NCI-H1436 (cell line): ENCODE measurements at places on chromosomes 1 and 21.
A peak's percentile ranks its signal among the peaks of the same experiment; 100 is the strongest.

DNA sequence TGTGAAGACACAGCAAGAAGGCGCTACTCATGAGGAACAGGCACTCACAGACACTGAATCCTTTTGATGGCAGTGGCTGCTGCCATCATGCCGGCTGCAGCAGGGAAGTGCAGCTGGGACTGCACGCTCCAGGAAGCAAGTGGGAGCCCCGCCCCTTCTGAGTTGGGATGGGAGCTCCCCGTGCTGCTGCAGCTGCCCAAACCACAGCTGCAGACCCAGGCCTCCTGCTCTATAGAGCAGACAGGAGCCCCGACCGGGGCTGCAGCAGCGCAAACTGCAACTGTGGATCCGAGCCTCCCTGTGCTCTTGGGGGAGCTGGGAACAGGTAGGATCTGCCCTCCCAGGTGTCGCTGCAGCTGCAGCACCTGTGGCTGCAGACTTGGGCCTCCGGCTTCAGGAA, 65.2 kb upstream of the MARK1 start:
- no peak for DNase-seq

GRCh38 chr1:181033128-181033798, 520 bp upstream of the MR1 start:
- DNase-seq, result no peak

DNA sequence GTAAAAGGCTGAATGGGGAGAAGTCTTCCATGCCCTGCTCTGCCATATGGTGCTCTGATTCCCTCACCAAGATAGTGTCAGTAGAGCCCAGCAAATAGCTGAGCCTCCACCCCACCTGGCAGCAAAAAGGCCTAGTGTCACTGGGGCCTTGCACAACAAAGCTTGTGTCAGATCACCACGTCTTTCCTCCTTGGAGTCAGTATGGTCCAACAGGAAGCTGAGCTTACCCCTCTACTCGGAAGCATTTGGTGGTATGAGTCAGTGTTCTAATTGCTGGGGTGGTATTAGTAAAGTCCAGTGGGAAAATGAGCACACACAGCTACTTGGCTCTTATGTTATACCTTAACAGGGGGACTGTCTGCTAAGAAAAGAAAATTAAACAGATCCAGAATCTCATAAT, 18.7 kb upstream of the RRP15 start:
- DNase-seq, result no peak

DNA sequence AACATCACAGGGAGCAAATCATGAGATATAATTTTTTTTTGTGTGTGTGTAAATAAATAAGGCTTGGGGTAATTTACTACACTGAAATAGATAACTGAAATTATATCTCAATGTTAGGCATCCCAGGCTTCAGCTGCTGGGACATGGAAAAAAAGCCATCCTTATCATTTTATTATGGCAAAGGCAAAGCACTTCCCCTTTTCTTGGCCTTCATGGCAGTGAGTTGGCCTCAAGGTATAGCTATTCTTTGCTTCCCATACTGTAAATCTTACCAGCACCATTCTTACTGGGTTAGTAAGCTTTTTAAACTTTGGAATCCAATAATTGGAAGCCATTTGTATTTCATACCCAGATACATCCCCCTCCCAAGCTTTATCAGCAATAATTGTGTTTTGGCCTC, 29.0 kb downstream of the RBM11 start:
- DNase-seq, result no peak

DNA sequence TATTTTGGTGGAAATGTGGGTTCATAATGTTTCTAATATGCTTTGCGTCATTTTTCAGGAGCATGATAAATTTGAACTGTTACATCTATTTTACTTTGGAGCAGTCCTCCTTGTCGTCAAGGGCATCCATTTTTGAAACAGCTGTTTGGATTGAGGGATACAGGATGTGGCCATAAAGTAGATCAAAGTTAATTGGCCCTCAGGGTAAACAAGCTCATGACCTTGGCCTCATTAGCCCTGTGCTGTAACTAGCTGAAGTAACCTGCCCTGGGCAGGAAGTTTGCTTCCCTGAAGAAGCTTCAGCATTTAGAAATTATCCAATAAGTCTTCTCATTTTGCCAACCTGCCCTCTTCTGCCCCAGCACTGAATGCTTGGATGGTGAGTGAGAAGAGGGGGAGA, 24.8 kb upstream of the RGL1 start:
- no peak for DNase-seq

GRCh38 chr1:55575571-55576279, 360.6 kb upstream of the USP24 start:
- no peak for DNase-seq

DNA sequence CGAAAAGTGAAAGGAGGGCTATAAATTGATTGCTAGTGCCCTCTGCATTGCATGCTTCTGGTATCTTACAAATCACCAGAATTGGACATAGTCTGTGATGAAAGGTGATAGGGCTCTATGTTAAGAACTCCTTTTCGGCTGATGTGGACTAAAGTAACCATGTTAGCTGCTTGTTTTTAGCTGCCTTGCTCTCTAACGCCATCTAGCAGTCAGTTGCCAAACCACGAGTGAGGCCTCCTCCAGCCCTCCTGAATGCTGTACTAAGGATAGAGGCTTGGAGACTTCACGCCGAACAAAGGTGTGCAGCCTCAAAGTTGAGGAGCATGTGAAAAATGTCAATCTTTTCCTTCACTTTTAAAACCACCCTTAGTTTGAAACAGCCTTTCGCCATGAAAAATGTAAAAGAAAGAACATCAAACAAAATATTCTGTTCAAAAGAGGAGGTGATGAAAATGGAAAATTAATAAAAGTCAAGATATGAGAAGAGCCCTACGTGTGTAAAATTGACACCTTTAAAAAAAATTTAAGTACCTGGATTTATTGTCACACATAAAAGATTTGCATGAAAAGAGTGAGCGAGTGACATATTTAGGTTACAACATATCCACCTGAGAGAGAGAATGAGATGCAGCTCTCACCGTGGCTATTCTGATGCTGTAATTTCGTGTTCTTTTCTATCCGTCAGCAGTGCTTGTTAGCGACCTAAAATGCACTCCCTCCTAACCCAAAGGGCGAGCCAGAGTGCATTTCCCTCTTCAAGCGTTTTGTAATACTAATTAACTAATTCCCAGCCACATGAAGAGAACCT, 8.1 kb downstream of the LRRC53 start:
- DNase-seq, result peak; percentile 75

GRCh38 chr1:212519131-212519530, 86.4 kb downstream of the NENF start:
- DNase-seq, result no peak

DNA sequence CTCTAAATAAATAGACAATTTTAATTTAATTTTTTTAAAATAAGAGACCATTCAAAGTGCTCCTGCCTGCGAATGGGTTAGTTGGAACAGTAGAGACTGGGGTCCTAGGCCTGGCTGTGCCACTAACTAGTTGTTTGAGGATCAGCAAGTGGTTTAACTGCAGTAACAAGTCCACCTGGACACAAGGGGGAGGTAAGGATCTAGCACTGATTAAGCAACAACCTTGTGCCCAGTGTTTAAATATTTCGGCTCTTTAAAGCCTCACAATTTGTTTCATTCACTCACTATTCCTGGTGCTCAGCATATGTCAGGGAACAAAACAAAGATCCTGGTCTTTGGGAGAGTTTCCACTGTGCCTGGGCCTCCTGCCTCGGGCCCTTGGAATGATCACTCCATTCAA, 1.6 kb upstream of the AGT start:
- DNase-seq, result no peak

DNA sequence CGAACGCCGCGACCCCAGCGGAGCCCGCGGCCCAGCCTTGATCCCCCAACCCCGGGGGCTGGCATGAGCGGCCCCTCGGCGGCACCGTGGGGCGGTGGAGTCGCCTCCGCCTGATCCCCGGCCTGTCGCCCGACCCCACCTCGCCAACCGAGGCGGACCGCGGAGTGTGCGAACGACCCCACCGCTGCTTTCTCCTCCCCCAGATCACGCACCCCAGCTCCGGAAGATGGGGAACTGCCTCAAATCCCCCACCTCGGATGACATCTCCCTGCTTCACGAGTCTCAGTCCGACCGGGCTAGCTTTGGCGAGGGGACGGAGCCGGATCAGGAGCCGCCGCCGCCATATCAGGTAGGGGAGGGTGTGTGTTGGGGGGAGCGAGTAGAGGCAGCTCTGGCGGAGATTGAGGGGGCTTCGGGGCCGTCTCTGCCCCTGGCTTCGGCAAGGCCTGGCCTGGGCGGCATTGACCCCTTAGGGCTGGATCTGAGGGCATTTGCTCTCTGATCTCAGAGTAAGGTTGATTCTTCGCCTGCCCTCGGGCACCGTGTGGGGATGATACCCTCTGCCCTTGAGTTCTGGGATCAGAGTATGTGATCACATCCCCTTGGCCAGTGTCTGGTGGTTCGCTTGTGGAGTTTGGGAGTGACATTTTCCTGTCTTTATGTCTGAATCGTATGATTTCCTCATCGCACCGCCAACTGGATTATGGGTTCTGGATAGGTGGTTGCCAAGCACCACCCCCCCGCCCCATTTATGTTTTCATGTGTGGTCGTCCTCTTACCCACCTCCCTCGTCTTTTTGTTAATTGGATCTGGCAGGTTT, 668 bp downstream of the RNF11 start:
- DNase-seq, result no peak

GRCh38 chr1:50853325-50853724, 106.7 kb downstream of the FAF1 start:
- no peak for DNase-seq

- DNase-seq, result no peak
Observed at GRCh38 chr1:179217943-179218507, 11.5 kb downstream of the ABL2 start.

DNA sequence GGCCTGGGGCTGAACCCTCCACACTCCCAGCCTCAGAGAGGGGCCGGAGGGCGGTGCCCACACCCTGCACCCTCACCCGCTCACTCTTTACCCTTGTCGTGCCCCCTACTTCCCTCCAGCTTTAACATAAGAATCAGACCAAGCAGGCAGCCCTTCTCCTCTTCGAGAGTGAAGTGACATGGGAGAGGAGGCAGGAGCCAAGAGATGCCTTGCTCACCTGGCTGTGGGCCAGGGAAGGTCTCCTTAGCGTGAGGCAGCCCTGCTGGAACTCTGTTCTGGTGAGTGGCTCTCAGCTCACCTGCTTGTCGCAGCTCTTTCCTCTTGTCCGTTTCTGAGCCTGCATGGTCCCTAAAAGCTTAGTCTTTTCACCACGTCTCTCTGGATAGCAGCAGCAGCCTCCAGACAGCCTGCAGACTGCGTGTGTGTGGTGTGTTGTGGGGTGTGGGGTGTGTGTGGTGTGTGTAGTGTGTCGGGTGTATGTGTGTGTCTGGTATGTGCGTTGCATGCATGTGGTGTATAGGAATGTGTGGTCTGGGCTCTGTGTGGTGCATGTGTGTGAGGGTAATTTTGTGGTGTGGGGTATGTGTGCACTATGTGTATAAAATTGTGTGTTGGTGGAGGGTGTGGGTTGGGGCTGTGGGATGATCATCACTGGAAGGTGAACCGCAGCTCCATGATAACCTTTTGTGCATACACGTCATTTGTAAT, 86.7 kb downstream of the CCDC185 start:
- DNase-seq, result peak; percentile 65

GRCh38 chr1:157732755-157733154, 32.2 kb upstream of the FCRL3 start:
- DNase-seq, result no peak

GRCh38 chr21:20631633-20632032, 366.6 kb upstream of the NCAM2 start:
- DNase-seq, result no peak

- DNase-seq, result no peak
Observed at GRCh38 chr1:193479187-193479586, 292.8 kb upstream of the B3GALT2 start.

DNA sequence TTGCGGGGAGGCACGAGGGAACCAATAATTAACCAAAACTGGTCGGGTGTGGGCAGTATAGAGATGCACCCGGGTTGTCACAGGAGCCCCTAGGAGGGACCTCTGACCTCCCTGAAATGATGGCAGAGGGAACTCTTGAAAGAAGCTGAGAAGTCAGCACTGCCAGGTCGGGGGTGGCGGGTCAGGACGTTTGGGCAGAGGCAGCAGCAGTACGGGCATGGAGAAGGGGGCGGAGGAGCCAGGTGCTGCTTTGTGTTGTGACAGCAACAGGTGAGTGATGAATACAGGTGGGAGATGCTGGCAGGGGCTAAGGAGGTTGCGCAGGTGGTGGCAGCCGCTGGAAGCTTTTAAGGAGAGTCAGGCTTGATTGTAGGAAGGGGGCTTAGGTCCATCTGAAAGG, 11.7 kb downstream of the TNFRSF1B start:
- DNase-seq, result no peak

- no peak for DNase-seq
Observed at GRCh38 chr1:151958959-151959358, 34.7 kb downstream of the S100A10 start.

- DNase-seq, result no peak
Observed at GRCh38 chr1:4219826-4220225, 319.8 kb upstream of the C1orf174 start.

DNA sequence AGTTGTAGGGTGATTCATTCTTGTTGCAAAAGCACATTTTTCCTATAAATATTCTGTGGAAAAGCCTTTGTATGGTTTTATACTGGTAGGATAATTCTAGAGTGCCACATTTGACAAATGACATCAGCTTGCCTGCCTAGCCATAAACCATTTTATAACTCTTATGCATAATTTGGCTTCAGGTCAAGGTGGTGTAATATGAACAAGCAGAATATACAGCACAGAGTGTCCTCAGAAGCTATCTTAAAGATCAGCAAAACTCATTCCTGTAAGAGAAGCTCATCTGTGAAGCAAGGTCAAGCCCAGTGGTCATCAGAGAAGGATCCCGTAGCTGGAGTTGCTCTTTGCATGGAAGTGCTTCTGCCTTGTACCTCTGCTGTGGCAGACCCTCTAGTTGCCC, 24.0 kb upstream of the C1orf21 start:
- no peak for DNase-seq

- no peak for DNase-seq
Observed at GRCh38 chr21:34924194-34924593, 124.9 kb downstream of the RUNX1 start.

GRCh38 chr1:39689635-39690034, 1.6 kb downstream of the HPCAL4 start:
- no peak for DNase-seq

DNA sequence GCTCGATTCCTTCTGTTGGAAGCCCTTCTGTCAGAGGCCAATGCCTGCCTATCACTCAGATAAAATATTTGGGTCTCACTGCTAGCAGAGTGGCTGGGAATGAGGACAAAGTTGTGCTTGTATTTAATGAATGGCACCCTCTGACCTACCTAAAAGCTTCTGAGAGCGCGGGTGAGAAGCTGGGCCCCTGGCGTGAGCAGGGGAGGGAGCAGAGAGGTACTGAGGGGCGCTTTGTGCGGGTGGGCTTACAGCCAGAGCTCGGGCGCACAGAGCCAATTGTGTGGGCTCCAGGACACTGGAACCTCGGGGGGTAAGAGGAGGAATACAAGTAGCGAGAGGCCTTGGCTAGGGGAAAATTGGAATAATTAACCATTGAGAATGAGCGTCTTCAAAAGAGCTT, 32.3 kb downstream of the PCAT6 start:
- no peak for DNase-seq

DNA sequence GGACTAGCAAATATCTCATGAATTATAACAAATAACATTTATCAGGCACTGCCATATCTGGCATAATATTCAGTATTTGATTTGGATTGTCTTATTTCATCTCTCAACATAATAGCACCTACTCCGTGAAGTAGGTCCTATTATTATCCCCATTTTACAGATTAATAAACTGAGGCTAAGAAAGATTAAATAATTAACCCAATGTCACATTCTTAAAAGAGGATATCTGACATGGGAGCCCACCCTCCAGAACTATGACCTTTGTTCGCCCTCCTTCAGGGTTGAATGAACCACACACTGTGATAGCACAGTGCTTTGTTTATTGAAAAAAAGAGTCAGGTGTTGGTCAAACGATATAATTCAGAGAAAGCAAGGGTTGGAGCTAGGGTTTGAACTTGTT, 19.4 kb upstream of the MAGI3 start:
- no peak for DNase-seq
